Stimulated activated CD8-positive, alpha-beta memory T cell treated with anti-CD3 and anti-CD28 coated beads, Interleukin-2, amount 100 ng/mL, for 1 hour (primary cell): ENCODE measurements at places on chromosomes 16 and 17.

DNA sequence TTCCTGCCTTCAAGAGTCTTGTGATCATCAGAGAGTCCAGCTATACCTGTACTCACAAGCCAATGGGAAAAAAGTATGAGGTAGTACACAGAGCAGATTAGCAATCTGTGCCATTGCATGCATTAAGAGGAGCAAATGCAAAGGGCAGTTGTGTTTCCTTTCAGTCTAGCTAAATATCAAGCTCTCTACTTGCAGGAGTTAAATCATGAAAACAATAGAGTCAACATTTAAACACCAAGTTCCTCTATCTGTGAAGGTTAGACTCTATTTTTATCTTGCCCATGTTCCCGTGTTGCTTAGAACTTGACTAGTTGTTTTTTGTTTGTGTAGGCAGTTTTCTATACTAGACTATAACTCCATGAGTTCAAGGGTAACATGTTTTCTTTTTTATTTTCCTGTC is 4.7 kb upstream of the FAM20A start:
- DNase-seq: no peak

DNA sequence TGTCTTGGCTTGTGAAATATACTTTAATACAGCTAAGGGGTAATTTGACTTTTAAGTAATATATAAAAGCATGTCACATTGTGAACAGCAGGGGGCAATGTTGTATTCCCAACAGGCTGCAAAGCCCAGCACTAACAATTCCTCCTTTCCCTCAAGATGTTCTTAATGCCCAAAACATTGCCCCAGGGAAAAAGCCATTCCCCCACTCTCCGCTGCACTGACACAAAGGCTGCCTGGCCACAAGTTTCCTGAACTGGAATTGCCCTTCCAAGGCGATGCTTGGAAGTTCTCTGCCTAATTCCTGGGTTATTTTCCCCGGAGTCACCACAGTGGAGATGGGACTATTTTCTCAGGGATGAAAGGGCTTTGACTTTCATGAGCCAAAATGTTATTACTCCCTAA is 27.2 kb downstream of the CLEC16A start:
- no peak for DNase-seq

- no peak for DNase-seq
These were observed 38.2 kb downstream of the KSR1 start for GRCh38 chr17:27494192-27495091.

DNA sequence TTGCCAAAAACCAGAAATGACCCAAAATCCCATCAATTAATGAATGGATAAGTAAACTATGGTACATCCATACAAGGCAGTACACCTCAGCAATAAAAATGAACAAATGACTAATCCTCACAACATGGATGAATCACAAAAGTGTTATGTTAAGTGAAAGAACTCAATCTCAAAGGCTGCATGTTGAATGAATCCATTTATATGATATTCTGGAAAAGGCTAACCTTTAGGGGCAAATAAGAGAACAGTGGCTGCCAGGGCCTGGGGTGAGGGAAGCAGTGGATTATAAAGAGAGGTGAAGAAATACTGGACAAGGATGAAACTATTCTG is 46.1 kb upstream of the MSI2 start:
- no peak for DNase-seq

- no peak for DNase-seq
These were observed 397.7 kb upstream of the PMFBP1 start for GRCh38 chr16:72569677-72570076.

- DNase-seq: no peak
These were observed 67.8 kb downstream of the BRIP1 start for GRCh38 chr17:61795546-61795945.

DNA sequence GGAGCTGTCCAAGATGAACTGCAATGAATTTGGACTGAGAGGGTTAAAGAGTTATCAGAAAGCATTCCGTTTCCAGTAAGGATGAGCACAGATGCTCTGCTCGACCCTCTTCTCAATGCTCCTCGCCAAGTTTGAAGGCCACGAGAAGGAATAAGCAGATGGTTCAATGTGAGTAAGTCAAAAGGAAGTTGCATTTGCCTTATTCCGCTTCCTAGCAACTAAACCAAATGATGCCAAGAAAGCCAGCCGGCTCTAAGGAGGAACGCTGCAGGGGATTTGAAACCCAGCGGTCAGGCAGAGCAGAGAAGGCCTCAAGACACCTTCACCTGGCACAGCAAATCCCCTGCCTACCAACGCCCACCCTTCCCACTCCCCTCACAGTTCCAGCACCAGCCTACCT is 52.1 kb upstream of the CNEP1R1 start:
- DNase-seq: no peak

GRCh38 chr16:71293919-71294318 is 4.7 kb upstream of the CMTR2 start:
- no peak for DNase-seq

- DNase-seq: no peak
These were observed 8.5 kb upstream of the CRHR1 start for GRCh38 chr17:45775576-45776011.
